ENCODE measurements at places on chromosomes 4 and X. TPM values are rescaled to one million over a fixed set of nuclear protein-coding genes. Genes with fewer than 3 reads are reported as not detected.

The FAM236B gene
- not detected for total RNA-seq

The TSR2 gene
- 22.8 TPM for total RNA-seq

The ERCC6L gene
- total RNA-seq: 6.7 TPM

The ETDA gene
- not detected for total RNA-seq

The IL15 gene
- total RNA-seq: 3.1 TPM

The DIAPH2 gene
- total RNA-seq: 30.3 TPM

The GRXCR1 gene
- total RNA-seq: not detected

The HERC5 gene
- 0.91 TPM for total RNA-seq

The IRS4 gene
- not detected for total RNA-seq

The OPN1MW2 gene
- not detected for total RNA-seq

The CDKL2 gene
- total RNA-seq: 0.55 TPM

The NWD2 gene
- total RNA-seq: not detected

The DDIT4L gene
- total RNA-seq: 1.4 TPM
